ENCODE measurements at places on chromosomes 11 and 22.

DNA sequence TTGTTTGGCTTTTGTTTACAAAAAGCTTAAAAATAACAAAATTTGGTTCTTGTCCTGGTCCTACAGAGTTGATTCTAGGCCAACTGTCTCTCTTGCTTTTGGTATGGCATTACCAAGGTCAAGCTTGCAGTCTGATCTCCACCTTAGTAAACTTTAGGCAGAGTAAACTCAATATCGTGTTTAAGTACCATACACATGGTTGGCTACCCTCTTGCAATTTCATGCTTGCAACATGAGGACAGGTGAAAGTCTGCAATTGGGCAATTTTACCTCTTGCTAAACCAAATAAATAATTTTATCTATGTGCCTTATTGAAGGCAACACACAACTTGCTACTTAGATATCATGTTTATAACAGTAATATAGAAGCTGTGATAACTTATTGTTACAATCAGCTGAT is 125.1 kb downstream of the ARHGAP20 start:
- no peak for DNase-seq

DNA sequence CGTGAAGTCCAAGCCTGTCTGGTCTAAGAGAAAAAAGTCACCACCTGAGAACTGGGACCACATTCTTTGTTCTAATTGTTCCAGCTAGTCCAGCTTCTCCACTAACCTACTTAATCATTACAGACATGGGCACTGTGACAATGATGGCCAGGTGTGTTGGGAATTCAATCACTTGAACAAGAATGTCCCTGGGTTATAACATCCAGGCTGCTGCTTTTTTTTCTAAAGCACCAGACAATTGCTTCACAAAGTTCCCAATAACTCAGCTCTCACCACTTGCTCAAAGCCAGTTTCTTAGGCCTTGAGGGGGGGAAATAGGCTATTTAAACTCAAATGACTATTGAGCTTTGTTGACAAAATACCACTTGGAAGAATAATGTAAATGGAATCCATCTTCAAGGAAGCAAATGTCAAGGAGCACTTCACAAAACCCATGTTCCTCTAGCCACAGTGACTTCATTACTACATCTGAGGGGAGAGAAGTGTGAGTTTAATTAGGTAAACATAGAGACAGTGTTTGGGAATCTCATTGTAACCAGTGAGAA is 80.3 kb downstream of the ME3 start:
- no peak for DNase-seq

DNA sequence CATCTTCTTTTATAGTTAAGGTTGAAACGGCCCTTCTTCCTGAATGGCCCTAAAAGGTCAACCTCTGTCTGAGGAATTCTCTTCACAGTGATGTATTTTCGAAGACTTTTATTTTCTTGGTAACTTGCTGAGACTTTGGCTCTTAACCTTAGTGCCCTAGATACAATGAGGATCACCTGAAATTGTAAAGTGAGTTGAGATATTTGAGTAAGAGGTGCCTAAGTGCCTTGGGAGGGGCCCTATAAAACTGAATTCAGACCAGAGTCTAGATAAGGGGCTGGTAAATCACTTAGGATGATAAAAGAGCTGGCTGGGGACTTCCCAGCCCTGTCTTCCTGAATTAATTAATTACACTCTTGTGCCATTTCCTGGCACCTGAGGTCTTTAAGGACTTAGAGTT is 505.6 kb upstream of the KIRREL3 start:
- DNase-seq = no peak

GRCh38 chr11:57205041-57205641 is 23.4 kb downstream of the LRRC55 start:
- DNase-seq = no peak

DNA sequence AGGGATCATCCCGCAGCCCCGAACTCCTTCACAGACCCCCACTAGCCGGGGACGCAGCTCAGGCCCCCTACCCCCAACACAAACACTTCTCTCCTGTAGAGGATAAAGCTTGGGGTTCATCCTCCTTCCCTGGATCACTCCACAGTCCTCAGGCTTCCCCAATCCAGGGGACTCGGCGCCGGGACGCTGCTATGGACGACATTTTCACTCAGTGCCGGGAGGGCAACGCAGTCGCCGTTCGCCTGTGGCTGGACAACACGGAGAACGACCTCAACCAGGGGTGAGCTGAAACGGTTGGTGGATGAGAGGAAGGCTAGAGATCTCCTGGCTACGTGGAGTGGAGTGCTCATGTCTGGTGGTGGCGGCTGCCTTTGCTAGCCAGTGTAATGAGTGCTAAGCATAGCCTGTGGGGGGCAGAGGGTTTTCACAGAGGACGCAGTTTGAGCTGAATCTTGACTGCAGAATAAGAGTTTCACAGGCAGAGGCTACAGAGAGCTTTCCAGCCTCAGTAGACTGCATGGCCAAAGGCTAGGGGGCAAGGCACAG is 580 bp downstream of the ILK start:
- peak; percentile 57 for DNase-seq

DNA sequence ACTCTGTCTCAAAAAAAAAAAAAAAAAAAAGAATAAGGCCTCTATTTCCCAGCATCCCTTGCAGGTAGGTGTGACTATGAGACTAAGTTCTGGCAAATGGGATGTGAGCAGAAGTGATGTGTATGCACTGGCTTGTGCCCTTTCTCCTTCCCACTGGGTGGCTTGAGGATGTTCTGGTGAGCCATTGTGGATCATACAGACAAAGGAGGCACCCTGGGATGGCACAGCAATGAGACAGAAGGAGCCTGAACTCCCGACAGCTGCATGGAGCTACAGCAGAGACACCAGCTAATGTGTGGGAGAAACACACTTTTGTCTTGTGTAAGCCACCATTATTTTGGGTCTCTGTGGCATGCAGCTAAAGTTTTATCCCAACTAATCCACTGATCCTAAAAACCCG is 10.6 kb upstream of the SORL1 start:
- DNase-seq = no peak

GRCh38 chr11:46527591-46528130 is 66.2 kb downstream of the AMBRA1 start:
- no peak for DNase-seq
